ENCODE measurements at places on chromosomes 3 and 15.
A peak's percentile ranks its signal among the peaks of the same experiment; 100 is the strongest.

DNA sequence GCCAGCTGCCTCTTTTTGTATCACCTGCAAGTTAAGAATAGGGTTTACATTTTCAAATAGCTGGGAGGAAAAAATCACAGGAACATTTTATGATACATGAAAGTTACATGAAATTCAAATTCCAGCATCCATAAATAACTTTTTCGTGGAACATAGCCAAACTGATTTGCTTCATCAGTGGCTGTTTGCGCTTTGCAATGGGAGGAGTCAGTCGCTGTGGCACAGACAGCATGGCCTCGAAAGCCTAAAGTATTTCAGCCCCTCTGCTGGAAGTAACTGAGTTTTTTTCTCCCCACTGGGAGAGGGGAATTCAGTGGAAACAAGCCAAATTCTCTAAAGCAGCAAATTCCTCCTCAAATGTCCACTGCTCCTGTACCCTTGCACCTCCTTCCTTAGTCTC lies 271.9 kb downstream of the SUCLG2 start:
- DNase-seq = no peak

GRCh38 chr15:96322536-96323318 lies 7.8 kb upstream of the NR2F2 start:
- peak; percentile 68 for DNase-seq

DNA sequence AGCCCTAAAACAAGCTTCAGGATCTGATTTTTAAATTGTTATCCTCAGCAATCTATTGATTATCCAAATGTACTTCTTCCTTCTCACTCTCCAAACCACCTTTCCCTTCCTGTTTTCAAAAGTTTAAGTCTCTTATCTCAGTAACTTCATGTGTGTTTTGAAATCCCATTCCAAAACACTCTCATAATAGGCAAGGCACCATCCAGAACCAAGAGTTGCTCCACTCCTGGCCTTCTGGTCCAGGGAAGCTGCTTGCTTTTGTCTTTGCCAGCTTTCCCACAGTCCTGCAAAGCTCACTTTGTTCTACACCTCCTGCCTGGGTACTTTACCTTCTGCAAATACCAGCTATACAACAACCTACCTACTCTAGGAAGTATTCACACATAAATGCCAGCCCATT lies 63.5 kb downstream of the MLH1 start:
- no peak for DNase-seq

GRCh38 chr3:170483485-170484262 lies 65.0 kb downstream of the CLDN11 start:
- DNase-seq = no peak
